ENCODE measurements at places on chromosomes 16 and 17.

DNA sequence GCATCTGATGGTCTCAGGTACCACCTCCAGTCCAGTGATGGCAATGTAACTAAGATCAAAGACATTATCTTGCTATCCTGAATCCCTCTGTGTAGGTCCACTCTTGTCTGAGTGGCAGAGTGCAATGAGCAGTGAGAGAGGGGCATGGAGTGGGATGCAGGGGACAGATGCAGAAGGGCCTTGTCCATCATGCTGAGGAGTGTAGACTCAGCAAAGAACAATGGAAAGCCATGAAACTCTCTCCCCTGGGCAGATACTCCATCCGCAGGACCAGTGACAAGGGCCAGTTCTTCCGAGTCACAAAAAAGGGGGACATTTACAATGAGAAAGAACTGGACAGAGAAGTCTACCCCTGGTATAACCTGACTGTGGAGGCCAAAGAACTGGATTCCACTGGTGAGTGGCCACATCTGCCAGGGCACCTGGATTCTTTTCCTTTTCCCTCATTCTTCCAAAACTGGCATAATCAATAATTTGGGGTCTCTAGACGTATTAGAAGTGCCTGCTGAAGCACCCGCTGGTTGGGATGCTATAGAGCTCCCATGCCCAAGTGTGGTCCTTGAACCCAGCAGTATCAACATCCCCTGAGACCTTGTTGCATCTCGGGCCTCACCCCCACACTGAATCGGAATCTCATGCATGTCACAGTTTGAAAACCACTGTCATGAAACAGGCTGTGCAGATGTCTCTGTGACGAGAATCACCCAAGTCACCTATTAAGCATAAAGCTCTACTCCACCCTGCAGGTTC is 29.5 kb downstream of the CDH5 start:
- no peak for DNase-seq

- DNase-seq: no peak
These were observed 48.0 kb downstream of the PIPOX start for GRCh38 chr17:29090750-29091605.

- no peak for DNase-seq
These were observed 2.8 kb downstream of the CFAP119 start for GRCh38 chr16:30758988-30759491.

DNA sequence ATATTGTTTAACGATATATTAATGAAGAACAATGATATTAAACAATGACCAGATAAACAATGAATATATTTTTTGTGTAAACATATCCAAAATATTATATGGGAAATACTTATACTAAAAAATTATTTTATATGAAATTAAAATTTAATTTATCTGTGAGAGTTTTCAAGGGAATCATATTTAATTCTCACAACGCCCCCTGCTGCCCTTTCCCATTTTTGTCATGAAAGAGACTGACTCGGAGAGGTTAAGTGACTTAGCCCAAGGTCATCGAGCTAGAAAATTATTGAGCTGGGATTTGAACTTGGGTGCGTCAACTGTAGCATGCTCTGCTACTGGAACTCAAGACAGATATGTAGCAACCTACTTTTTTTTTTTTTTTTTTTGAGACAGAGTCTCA is 7.2 kb upstream of the MYCBPAP start:
- DNase-seq: no peak

Measured in stimulated activated CD4-positive, alpha-beta T cell treated with anti-CD3 and anti-CD28 coated beads, TNF-alpha, amount 100 ng/mL, for 4 hours (primary cell).